Renal cortex interstitium (tissue), 15 donors: ENCODE measurements at places on chromosomes 3 and 15. TPM values are rescaled to one million over a fixed set of nuclear protein-coding genes. Genes with fewer than 3 reads are reported as not detected.

Gene KBTBD13
- 0.05 TPM for polyA plus RNA-seq

Gene TGM5
- polyA plus RNA-seq = not detected

Gene AGBL1
- 0.26 TPM for polyA plus RNA-seq

Gene HES1
- polyA plus RNA-seq = 76.1 TPM

Gene LDHAL6B
- 0.17 TPM for polyA plus RNA-seq

Gene WDR93
- polyA plus RNA-seq = 2.9 TPM

Gene DALRD3
- polyA plus RNA-seq = 72.7 TPM

Gene GP5
- polyA plus RNA-seq = 0.95 TPM

Gene EOMES
- 0.16 TPM for polyA plus RNA-seq

Gene GPR87
- polyA plus RNA-seq = not detected

Gene KCNMB3
- 8.8 TPM for polyA plus RNA-seq

Gene SAXO2
- polyA plus RNA-seq = 9.3 TPM
